ENCODE measurements at places on chromosomes 7 and 10.

DNA sequence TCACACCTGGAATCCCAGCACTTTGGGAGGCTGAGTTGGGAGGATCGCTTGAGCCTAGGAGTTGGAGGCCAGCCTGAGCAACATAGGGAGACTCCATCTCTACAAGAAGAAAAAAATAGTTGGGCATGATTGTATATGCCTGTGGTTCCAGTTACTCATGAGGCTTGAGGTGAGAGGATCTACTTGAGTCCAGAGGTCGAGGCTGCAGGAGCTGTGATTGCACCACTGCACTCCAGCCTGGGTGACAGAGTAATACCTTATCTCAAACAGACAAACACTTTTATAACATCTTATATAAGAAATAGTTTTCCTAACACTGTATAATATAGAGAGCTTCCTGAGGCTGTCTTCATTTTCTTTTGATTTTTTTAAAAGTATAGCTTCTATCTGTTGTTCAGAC, 448.4 kb upstream of the COBL start:
- DNase-seq = no peak

- no peak for DNase-seq
Observed at GRCh38 chr10:101135141-101136006, 4.3 kb downstream of the TLX1 start.

GRCh38 chr10:124289851-124290795, 128.6 kb downstream of the OAT start:
- no peak for DNase-seq

GRCh38 chr10:105837951-105838350, 1196.9 kb downstream of the SORCS3 start:
- DNase-seq = no peak

DNA sequence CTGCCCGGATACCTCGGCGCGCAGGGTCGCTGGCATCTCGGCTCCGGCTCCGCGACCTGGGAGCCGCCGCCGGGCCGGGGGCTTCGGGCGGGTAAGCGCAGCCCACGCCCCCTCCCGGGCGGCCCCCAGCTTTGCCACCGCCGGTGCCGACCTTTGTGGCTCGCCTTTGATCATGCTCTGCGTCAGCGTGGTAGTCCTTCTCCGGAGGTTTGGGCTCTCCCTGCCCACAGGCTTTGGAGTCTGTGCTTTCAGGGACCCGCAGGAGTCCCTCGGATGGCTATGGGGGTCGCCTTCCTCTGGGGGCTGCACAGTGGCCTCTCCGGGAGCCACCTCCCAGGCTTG, 7.3 kb downstream of the ATP6V1F start:
- no peak for DNase-seq

- DNase-seq = no peak
Observed at GRCh38 chr10:84211566-84211965, 13.8 kb downstream of the LRIT2 start.

DNA sequence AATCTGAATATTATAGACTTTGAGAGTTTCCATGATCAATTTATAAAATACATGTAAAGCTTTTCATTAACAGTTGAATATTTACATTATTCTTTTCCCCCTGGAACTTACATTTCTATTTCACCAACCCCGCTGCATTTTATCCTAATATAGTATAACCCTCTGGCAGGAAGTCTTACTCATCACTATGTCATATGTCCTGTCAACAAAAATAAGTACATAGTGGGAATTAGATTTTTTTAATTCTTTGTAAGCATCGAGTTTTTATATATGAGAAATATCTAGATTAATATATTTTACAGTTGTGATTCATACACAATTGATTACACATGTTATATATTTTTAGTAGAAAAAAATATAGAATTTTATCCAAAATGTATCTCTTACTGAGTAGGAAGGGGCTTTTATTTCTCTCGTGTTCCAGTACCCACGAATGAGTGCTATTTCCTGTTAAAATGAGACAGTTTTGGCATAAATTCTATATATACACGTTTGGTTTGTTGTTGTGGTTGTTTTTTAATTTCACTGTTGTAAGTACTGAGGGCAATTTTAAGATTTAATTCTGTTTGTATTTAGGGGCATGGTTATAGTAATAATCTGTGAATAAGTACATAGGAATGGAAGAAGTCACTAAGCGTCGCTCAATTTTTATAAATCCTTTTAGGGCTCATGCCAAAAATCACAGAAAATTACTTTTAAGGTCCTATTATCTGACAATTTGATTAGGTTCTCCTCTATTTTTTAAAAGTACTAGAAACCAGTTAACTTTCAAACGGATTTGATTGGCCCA, 87.1 kb downstream of the HECW1 start:
- no peak for DNase-seq

GRCh38 chr7:117212969-117213877, 109.6 kb downstream of the WNT2 start:
- peak; percentile 24 for DNase-seq

DNA sequence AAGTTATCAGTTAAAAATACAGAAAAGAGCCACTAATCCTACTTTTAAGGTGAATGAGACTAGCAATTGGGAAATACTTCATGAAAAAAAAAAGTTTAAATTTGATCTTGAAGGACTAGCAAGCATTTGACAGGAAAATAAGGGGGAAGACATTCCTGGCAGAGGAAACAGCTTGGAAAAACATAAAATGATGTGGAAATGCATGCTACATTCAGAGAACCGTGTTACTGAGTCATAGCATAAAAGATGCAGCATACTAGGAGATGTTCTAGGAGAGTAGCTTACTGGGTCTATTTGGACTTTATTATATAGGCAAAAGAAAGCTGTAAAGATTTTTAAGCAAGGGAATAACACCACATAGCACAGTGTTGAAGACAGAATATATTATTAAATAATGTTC, 108.6 kb upstream of the COL1A2 start:
- no peak for DNase-seq

DNA sequence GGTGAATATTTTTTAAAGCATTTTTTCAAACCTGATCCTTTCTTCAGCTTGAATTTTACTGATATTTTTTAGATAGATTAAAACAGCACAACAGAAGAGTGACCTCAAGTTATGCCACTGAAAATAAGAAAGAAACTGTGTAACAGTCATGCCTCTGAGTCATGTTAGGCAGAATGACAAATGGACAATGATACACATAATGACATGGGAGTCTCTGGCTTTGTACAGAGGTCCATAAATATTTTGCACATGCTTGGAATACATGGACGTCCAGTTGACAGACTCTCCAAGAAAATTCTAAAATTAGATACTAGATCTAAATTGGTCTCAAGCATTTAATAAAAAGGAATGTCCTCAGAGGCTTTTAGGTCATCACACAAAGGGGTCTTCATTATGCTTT, 21.9 kb upstream of the SEMA3A start:
- DNase-seq = no peak

DNA sequence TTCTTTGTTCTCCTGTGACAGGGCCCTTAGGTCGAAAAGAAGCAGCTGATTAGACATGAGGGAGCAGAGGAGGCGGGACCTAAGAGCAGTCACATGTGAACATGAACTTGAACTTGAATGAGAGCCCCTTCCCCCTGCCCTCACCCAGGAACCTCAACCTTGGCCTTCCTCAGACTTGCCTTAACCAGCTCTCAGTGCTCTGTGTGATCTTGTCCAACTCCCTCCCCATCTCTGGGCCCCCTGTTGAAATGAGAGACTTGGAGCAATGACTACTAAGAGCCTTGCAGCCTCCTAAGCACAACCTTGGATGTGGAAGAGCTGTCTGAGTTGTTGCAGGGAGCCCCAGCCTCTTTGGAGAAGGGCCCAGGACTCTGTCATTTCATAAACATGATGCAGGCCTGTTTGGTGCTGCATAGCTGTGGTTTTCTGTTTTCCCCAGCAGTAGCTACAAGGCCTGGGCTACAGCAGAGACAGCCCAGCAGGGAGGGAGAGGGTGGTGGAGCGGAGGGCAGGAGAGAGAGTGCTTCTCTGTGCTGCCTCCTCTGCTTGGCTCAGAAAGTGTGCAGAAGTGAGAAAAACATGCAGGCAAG, 123.9 kb upstream of the ZMIZ1 start:
- no peak for DNase-seq

- no peak for DNase-seq
Observed at GRCh38 chr7:156230576-156230975, 410.0 kb upstream of the RNF32 start.

GRCh38 chr7:57210212-57210611, 78.0 kb upstream of the ZNF479 start:
- DNase-seq = no peak

- DNase-seq = peak; percentile 94
Observed at GRCh38 chr7:107168233-107169119, at the start of gene HBP1. TSS of gene HBP1 (plus strand) at chr7:107169003. CDS start at chr7:107179894, 10,891 bp downstream.

GRCh38 chr10:22648547-22648961, 65.8 kb downstream of the PIP4K2A start:
- DNase-seq = no peak

GRCh38 chr7:68800316-68800715, 798.0 kb upstream of the AUTS2 start:
- no peak for DNase-seq

GRCh38 chr7:41731493-41732435, 28.9 kb upstream of the INHBA start:
- DNase-seq = no peak

DNA sequence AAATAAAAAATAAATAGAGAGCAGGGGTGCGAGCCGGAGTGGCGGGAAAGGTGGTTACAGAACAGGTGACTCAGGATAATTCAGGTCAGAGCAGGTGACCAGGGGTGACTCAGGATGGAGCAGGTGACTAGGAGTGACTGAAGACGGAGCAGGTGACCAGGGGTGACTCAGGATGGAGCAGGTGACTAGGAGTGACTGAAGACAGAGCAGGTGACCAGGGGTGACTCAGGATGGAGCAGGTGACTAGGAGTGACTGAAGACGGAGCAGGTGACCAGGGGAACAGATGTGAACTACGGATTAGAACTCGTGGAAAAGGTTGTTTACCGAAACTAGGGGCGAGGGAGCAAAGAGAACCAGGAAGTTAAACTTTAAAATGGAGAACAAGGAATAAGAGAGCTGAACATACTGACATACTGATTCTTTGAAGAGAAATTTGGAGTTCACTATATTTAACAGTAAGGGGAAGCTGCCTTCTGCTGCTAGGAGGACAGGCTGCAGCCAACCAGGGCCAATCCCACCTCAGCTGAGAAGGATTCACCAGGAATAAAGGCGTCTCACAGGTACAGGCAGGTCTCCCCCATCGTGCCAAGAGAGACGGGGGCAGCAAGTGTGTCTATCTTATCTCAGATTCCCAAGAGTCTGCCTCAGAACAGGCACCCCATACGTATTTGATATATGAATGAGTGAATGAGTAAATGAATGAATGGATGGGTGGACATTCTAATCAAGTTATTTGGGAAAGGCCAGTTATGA, 101.3 kb downstream of the CPXM2 start:
- no peak for DNase-seq

- no peak for DNase-seq
Observed at GRCh38 chr7:136869991-136870865, 1.8 kb downstream of the CHRM2 start.

DNA sequence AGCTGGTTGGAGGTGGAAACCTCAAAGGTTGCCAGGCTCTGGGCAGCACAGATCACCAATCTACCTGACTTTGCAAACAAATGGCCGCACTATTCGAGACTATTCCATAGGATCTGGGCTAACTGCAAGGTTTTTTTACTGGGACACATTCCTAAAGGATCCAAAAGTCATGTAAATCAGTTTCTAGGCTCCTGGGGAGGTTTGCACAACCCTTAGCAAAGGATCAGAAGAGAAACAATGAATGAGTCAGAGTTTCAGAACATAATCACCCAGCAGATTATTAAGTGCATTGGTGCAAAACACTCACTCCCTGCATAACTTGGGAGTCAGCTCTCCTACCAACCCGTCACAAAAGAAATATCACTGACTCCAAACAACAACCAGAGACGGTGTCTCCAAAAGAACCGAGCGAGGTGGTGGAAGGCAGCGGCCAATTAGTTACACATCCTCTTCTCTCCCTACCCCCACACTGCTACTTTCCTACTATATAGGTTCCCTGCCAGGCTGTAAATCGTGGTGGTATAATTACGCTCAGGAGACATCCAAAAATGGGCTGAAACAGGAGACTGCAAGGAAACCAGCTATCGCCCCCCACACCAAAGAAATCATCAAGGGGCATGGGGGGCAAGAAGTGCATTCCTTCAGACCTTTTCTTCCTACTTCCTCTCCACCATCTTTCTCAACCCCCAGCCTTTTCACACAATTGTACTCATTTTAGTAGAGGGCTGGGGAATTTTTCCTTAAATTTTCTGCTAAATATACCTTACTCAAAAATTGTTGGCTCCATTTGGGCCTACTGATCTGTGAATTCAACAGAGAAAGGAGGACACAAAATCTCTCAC, 3.2 kb downstream of the UBE2H start:
- DNase-seq = no peak

DNA sequence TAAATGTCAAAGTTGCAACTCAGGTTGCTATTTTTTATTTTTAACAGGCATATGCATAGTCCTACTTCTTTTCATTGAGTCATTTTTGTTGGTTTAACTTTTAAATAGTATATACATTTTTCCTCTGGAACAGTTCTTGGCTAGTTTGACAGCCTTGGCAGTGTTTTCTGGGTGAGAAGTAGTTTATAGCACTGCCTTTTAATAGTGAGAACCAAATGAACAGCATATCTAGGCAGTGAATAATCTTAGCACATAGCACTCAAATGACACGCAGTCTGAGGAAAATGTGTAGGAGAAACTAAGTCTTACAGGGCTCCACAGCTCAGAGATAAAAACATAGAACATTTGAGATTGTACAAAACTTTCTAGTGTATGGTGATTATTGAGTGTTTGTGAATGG, 265.5 kb upstream of the POT1 start:
- no peak for DNase-seq

GRCh38 chr7:158322616-158323530, 264.8 kb downstream of the PTPRN2 start:
- DNase-seq = no peak

- DNase-seq = no peak
Observed at GRCh38 chr7:43490016-43490415, 92.9 kb upstream of the STK17A start.

GRCh38 chr7:94012746-94013145, 8.6 kb upstream of the BET1 start:
- no peak for DNase-seq

- no peak for DNase-seq
Observed at GRCh38 chr10:83725567-83725966, 413.7 kb upstream of the GHITM start.

- DNase-seq = no peak
Observed at GRCh38 chr10:71625445-71626175, 94.0 kb downstream of the C10orf105 start.

- DNase-seq = no peak
Observed at GRCh38 chr7:44272981-44273380, 52.4 kb downstream of the CAMK2B start.

DNA sequence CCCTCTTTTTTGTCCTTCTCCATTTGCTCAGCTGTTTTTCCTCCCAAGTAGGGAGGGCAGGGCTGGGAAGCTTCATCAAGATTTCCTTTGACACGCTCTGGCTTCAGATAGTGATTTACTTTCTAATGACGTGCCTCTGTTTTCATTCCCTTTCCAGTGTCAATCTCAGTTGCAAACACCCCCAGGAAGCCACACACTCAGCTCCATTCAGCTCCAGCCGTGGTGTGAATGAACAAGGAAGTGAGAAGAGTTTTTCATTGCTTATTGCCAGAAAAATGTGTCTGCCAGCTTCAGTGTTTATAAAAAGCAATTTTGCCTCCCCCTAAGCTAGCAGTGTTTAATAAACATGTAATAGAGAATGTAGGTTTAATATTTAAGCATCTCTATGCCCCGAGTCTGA, 108.7 kb upstream of the DPP6 start:
- no peak for DNase-seq

- no peak for DNase-seq
Observed at GRCh38 chr10:72719941-72720592, 28.1 kb downstream of the MCU start.

GRCh38 chr7:107725138-107725740, 18.7 kb upstream of the CBLL1 start:
- no peak for DNase-seq

GRCh38 chr10:78774999-78775711, 293.6 kb upstream of the ZMIZ1 start:
- no peak for DNase-seq

Measured in stimulated activated CD4-positive, alpha-beta T cell treated with anti-CD3 and anti-CD28 coated beads, Interleukin-1b, Interleukin-23, amount 100 ng/mL, for 24 hours (primary cell).